ENCODE measurements at places on chromosomes 5 and 9.
A peak's percentile ranks its signal among the peaks of the same experiment; 100 is the strongest.

DNA sequence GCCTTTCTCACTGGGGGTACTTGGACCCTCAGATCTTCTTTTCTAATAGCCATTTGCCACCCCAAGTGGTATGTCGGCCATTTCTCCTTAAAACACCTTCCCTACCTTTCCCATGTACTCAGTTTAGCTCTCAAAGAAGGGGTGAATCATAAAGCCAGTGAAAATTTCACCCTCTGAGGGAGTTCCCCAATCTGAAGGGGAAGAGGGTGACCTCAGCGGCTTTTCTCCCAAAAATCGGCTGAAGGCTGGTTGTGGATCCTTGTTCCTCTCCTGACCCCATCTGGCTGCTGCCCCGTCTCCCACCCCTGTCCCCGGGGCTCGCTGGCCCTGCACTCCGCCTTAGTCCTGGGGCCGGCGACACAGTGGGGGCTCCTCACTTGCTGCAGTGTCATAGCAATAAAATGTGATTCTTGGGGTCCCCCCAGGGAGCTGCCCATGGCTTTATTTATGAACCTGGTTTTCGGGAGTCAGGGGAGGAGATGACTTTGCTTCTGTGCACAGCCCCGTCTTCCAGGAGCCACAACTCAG lies 17.3 kb upstream of the LTC4S start:
- H3K36me3 ChIP-seq: peaks cover 26% of the 10 kb centered on the region
- DNase-seq: no peak
- H3K4me1 ChIP-seq: no peaks in the 10 kb centered on the region
- H3K4me3 ChIP-seq: no peak overlapping the region

GRCh38 chr5:138601444-138601843 lies 26.2 kb upstream of the HSPA9 start:
- H3K4me3 ChIP-seq: no peak overlapping the region
- no peak for DNase-seq
- peaks cover 60% of the 10 kb centered on the region for H3K27me3 ChIP-seq
- peaks cover 21% of the 10 kb centered on the region for H3K4me1 ChIP-seq
- H3K27ac ChIP-seq: no peak overlapping the region
- no peaks in the 10 kb centered on the region for H3K36me3 ChIP-seq

DNA sequence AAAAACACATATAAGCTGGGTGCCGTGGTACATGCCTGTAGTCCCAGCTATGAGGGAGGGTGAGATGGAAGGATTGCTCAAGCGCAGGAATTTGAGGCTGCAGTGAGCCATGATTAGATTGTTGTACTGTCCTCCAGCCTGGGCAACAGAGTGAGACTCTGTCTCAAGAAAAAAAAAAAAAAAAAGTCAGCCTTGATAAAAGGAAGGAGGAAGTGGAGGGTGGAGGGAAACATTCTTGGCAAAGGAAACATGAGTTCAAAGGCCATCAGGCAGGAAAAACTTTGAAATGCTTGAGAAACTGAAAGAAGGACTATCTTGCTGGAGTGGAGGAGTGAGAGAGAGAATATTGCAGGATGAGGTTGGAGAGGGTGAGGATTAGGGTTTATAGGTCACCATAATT lies 18.3 kb upstream of the ANKHD1 start:
- no peak for DNase-seq
- peaks cover 15% of the 10 kb centered on the region for H3K4me1 ChIP-seq
- H3K36me3 ChIP-seq: no peaks in the 10 kb centered on the region

DNA sequence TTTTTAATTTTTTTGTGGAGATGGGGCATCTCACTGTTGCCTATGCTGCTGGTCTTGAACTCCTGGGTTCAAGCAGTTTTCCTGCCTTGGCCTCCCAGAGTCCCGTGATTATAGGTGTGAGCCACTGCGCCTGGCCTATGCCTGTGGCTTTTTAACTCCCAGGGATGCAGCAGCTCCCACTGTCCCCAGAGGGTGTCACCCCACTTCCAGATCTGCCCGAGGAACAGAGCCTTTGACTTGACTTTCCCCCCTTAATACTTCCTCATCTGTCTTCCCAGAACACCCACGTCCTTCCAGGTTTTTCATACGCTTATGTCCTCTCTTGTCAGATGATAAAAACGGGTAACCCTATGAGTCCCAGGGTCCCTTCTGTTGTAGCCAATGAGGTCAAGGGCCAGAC lies 7.6 kb upstream of the PRRC2B start:
- no peaks in the 10 kb centered on the region for H3K4me1 ChIP-seq
- no peak for DNase-seq
- no peak overlapping the region for H3K27ac ChIP-seq
- no peaks in the 10 kb centered on the region for H3K36me3 ChIP-seq

- H3K36me3 ChIP-seq: no peaks in the 10 kb centered on the region
- peak overlapping the region; percentile 57 for H3K27ac ChIP-seq
- no peak overlapping the region for H3K4me3 ChIP-seq
These were observed 47.2 kb downstream of the GLDC start for GRCh38 chr9:6598249-6598725.

GRCh38 chr9:111965566-111966019 lies 69.0 kb downstream of the UGCG start:
- no peak overlapping the region for H3K4me3 ChIP-seq
- no peak overlapping the region for H3K27ac ChIP-seq
- peaks cover 5% of the 10 kb centered on the region for H3K4me1 ChIP-seq
- no peak for DNase-seq

DNA sequence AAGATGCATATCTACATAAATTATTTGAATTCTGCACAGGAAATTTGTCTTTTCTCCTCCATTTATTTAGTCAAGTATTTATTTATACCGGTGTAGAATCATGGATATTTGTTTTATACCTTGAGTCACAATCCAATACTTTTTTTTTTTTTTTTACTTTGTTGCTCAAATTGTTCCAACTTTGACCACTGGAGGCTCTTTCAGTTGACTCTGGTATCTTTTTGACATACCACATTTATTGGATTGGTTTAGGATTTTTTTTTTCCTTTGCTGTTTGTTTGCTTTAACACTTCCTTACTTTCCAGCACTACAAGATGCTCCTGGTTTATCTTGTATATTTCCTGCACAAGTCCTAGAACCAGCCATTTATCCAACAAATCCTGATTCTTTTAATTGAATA lies 543.1 kb upstream of the RIOK2 start:
- no peaks in the 10 kb centered on the region for H3K4me1 ChIP-seq
- no peak overlapping the region for H3K4me3 ChIP-seq
- no peak for DNase-seq
- H3K27me3 ChIP-seq: no peaks in the 10 kb centered on the region
- no peak overlapping the region for H3K27ac ChIP-seq
- H3K36me3 ChIP-seq: no peaks in the 10 kb centered on the region

DNA sequence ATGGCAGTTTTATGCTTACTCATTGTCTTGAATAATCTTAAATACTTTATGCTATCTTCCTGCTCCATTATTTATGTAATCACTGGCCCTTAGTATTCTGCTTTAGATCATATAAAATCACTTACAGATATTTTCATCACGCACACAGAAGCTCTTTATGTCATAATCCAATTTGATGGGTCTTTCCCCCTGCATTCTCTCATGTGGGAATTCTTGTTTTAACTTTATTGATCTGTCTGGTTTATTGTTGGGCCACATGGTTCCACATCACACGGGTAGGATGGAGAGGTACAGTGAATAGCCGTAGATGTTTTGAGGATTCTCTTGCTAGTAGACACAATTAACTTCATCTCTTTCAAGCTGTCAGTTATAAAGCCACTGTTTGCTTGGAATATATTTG lies 27.0 kb downstream of the PLPPR1 start:
- no peaks in the 10 kb centered on the region for H3K36me3 ChIP-seq
- H3K4me3 ChIP-seq: no peak overlapping the region
- no peaks in the 10 kb centered on the region for H3K4me1 ChIP-seq
- no peak overlapping the region for H3K27ac ChIP-seq
- peaks cover 5% of the 10 kb centered on the region for H3K27me3 ChIP-seq
- DNase-seq: no peak

DNA sequence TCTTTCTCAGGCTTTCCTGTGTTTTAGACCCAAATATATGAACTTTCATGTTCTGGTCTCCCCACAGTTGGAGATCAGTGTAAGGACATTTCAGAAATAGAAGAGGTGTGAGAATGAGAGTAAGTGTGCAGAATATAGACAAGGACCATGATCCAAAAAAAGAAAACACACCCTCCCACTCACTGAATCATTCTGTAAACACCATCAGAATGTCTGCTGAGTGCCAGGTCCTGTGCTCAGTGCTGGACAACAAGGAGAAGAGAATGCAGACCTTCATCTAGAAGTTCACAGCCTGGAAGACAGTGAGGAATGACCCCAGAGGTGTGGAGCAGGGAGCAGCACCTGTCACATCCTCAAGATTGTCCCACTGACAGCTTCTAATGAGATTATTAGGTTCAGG lies 19.1 kb upstream of the SH3RF2 start:
- H3K4me1 ChIP-seq: no peaks in the 10 kb centered on the region
- H3K27me3 ChIP-seq: peaks cover 1% of the 10 kb centered on the region
- H3K36me3 ChIP-seq: no peaks in the 10 kb centered on the region
- H3K4me3 ChIP-seq: no peak overlapping the region
- no peak overlapping the region for H3K27ac ChIP-seq
- no peak for DNase-seq

DNA sequence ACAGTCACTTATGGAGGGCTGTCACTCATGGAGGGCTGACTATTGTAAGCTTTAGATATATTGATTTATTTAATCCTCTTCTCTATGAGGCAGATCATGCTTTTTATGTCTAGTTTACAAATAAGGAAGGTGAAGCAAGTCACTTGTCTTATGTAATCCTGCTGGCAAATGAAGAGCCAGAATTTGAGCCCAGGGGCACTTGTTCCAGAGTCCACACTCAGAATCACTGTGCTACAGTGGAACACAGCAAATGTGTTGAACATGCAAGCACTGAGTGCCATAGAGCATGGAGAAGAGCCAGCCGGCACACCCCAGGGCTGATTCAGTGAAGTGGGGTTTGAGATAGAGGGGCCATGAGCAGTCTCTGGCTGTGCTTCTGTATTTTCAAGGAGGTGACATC lies 326.6 kb downstream of the MARCHF11 start:
- H3K27me3 ChIP-seq: no peaks in the 10 kb centered on the region
- H3K27ac ChIP-seq: no peak overlapping the region
- H3K36me3 ChIP-seq: no peaks in the 10 kb centered on the region
- H3K4me3 ChIP-seq: no peak overlapping the region
- H3K4me1 ChIP-seq: no peaks in the 10 kb centered on the region

- no peak overlapping the region for H3K27ac ChIP-seq
- H3K27me3 ChIP-seq: peaks cover 3% of the 10 kb centered on the region
- no peaks in the 10 kb centered on the region for H3K36me3 ChIP-seq
- no peaks in the 10 kb centered on the region for H3K4me1 ChIP-seq
- no peak for DNase-seq
- H3K4me3 ChIP-seq: no peak overlapping the region
These were observed 126.4 kb upstream of the ADAMTSL1 start for GRCh38 chr9:18347386-18348082.

GRCh38 chr5:91092859-91093783 lies 290.0 kb downstream of the ARRDC3 start:
- H3K4me1 ChIP-seq: no peaks in the 10 kb centered on the region
- H3K36me3 ChIP-seq: no peaks in the 10 kb centered on the region
- no peak overlapping the region for H3K4me3 ChIP-seq
- no peak overlapping the region for H3K27ac ChIP-seq

DNA sequence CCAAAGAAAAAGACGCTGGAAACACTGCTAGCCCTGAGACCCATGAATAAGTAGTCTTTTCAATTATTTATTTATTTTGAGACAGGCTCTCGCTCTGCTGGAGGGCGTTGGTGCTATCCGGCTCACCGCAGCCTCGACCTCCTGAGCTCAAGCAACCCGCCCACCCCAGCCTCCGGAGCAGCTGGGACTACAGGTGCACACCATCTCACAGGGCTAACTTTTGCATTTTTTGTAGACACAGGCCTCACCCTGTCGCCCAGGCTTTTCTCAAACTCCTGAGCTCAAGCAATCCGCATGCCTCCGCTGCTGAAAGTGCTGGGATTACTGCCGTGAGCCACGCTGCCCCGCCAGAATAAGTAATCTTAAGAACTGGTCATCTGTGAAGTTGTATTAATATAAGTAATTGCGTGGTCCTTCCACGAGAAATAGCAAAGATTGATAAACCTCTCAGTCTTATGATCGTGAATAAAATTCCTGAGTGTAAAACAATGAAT lies 1.6 kb downstream of the ANXA2R start:
- H3K27me3 ChIP-seq: no peaks in the 10 kb centered on the region
- DNase-seq: peak; percentile 77
- peak overlapping the region; percentile 81 for H3K4me3 ChIP-seq
- H3K27ac ChIP-seq: peak overlapping the region; percentile 92
- peaks cover 43% of the 10 kb centered on the region for H3K4me1 ChIP-seq

GRCh38 chr9:35538361-35539234 lies 48.7 kb downstream of the RUSC2 start:
- H3K27me3 ChIP-seq: peaks cover 12% of the 10 kb centered on the region
- no peak overlapping the region for H3K27ac ChIP-seq
- no peaks in the 10 kb centered on the region for H3K36me3 ChIP-seq

DNA sequence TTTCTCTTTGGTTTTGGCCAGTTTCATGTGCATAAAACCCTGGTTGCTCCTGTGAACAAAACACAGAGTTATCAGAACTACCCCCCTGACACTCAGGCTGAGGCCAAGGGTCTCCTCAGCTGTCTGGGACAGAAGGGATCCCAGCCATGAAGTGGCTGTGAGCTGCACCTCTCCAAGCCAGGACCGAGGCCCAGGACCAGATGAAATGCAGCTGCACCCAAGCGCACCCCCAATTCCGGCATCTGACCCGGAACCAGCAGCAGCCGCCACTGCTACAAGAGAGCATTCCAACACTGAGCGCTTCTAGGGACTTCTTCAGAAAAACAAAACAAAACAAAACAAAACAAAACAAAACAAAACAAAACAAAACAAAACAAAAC lies 16.0 kb upstream of the SLC25A51 start:
- DNase-seq: no peak
- H3K4me1 ChIP-seq: no peaks in the 10 kb centered on the region
- no peak overlapping the region for H3K4me3 ChIP-seq

- no peak for DNase-seq
- H3K4me1 ChIP-seq: peaks cover 9% of the 10 kb centered on the region
- peaks cover 26% of the 10 kb centered on the region for H3K36me3 ChIP-seq
- H3K27me3 ChIP-seq: no peaks in the 10 kb centered on the region
- H3K27ac ChIP-seq: peak overlapping the region; percentile 0
- H3K4me3 ChIP-seq: no peak overlapping the region
These were observed 27.2 kb downstream of the FBXW2 start for GRCh38 chr9:120765910-120766425.

GRCh38 chr9:89022902-89023301 lies 31.6 kb downstream of the S1PR3 start:
- no peak overlapping the region for H3K27ac ChIP-seq
- H3K27me3 ChIP-seq: peaks cover 2% of the 10 kb centered on the region
- no peak overlapping the region for H3K4me3 ChIP-seq
- H3K36me3 ChIP-seq: no peaks in the 10 kb centered on the region

DNA sequence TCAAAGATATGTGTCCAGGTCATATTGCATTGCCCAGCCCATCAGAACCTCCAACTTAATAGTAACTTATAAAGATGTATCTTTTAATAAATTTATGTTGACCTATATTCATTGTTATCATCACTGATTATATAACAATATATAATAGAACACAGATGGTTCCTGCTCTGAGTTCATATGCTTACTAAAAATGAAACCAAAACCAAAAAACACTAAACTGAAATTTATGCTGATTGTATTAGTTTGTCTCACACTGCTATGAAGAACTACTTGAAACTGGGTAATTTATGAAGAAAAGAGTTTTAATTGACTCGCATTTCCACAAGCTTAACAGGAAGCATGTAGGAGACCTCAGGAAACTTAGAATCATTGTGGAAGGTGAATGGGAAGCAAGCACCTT lies 462.5 kb upstream of the TYRP1 start:
- no peak overlapping the region for H3K27ac ChIP-seq
- no peak for DNase-seq

Measured in activated CD8-positive, alpha-beta T cell treated with anti-CD3 and anti-CD28 coated beads for 36 hours (primary cell).